ENCODE measurements at places on chromosomes 3 and 15.

DNA sequence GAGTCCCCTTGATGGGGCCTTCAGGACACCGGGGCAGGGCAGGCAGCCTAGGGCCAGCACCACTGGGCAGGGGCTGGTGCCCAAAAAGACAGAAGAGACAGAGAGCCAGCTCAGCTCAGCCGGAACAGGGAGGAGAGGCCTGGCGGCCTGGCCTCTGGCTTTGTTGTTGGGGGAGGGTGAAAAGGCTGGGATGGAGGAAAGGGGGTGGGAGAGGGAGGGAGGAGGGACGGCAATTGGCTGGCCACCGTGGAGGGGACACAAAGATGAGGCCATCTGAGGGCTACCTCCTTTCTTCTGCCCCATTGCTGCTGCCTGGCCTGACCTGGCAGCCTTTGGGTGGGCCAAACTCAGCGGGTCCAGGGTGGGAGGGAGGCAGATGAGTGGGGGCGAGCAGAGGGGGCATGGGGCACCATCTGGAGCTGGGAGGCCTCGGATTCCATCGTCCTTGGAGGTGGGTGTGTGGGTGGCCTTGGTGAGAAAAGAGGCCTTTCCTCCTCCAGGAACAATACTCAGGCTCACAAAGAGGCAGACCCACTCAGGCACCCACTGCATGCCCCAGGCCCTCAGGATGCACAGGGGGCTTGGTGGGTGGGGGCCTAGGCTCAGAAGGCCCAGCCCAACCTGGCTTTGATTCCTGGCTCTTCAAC is 9.3 kb downstream of the EFCC1 start:
- no peak for DNase-seq

GRCh38 chr15:80582816-80583423 is 112.2 kb upstream of the ABHD17C start:
- no peak for DNase-seq

DNA sequence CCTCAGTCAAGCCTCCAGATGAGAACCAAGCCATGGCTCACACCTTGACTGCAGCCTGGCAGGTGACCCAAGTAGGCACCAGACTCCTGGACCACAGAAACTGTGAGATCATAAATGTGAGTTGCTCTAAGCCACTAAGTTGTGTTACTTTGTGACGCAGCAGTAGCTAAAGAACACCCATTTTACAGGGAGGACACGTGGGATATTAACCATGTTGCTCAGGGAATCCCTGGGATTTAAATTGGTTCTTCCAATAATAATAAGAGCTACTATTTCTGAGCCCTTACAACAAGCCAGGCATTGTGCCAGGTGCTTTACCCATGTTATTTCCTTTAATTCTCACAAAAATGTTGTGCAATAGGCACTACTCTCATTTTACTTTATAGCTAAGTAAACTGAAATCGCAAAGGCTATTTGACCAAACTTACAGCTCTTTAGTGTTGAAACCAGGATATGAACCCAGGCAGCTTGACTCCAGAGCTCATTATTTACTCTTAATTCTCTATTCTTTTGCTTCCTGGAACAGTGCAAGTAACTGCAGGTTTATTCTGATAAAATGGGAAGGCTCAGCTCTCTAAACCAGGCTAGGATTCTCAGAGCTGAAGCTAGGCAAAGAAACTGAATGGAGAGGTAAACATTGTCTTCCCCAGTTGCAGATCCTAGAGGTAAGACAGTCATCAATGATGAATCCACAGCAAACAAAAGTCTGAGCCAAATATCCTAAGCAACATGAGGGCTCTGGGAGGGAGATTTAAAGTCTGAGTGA is 294.4 kb downstream of the KBTBD8 start:
- no peak for DNase-seq

DNA sequence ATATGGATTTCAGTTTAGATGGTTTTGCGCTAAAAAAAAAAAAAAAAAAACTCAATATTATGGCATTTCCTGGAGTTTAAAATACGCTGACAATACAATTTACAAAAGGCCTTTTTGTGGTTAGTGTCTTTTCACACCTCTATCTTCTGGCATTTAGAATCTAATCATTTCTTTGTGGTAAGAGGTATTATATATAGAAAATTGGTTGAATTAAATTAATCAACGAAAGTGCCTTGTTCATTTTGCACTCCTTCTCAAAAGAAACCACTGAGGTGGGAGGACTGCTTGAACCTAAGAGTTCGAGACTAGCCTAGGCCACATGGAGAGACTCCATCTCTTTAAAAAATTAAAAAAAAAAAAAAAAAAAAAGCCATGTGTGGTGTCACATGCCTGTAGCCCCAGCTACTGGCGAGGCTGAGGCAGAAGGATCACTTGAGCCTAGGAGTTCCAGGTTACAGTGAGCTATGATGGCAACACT is 90.0 kb upstream of the ICE2 start:
- DNase-seq, result no peak

GRCh38 chr3:45554006-45554666 is 40.4 kb upstream of the LIMD1 start:
- peak; percentile 51 for DNase-seq

GRCh38 chr3:13718000-13718399 is 161.9 kb downstream of the WNT7A start:
- no peak for DNase-seq

GRCh38 chr15:28959326-28959725 is 73.6 kb downstream of the APBA2 start:
- DNase-seq, result no peak

- no peak for DNase-seq
Measured at GRCh38 chr3:118504906-118505305, 529.7 kb downstream of the IGSF11 start.

- DNase-seq, result peak; percentile 91
Measured at GRCh38 chr15:89776274-89777072, at the start of gene MESP2. MESP2 (plus strand) TSS chr15:89776332; CDS start chr15:89776358, 26 bp downstream.
